ENCODE measurements at places on chromosomes 7 and 10.

GRCh38 chr10:112793202-112793921 is 156.7 kb upstream of the TCF7L2 start:
- DNase-seq = no peak

GRCh38 chr10:57579926-57580325 is 687.8 kb downstream of the IPMK start:
- DNase-seq = peak; percentile 10

DNA sequence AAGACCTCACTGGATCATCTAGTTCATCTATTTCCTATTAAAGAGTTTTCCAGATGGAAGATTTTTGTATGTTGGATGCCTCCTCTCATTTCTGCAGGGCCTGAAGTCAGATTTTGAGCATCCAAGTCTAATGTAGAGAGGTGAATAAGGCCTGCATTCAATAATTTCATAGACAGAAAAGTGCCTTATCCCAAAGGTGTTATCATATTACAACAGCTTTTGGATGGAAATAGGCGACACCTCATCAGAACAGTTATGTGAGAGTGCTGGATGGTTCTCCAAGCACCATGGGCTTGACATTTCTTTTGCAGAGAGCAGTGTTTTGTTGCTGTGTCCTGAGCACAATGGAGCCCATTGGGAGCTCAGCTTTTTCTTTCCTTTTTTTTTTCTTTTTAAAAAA is 162.4 kb upstream of the MEOX2 start:
- DNase-seq = no peak

- no peak for DNase-seq
Observed at GRCh38 chr7:37346761-37347160, 101.9 kb downstream of the ELMO1 start.

DNA sequence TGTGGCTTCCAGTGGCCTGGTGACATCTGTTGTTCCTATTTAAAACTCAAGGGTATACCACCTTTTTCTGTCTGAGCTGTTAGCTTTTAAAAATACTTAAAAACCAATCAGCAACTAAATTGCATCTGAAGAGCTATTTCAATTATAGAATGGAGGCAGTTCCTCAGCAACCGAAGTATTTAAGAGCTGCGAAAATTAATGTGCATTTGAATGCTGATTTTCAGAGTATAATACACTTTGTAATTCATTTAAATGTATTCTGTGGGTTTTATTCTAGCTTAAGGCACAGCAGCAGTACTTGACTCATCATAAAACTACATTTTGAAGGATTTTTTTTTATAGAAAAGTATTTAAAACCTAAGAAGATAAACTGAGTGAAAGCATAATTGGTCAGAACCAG is 404.9 kb upstream of the PRKCQ start:
- DNase-seq = no peak

DNA sequence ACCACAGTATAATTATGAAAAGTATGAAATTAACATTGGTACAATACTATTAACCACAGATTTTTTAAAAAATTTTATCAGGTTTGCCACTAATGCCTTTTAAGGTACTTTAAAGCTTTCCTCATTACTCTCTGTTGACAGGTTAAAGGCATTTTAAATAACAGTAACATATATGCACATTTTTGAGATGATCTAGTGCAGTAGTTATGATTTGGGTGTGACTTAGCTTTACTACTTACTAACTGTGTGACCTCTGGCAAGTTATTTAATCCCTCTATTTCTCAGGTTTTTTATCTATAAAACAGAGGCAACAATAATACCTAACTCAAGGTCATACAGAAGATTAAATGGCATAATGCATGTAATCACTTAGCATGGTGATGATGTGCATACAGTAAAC is 94.8 kb downstream of the NT5C2 start:
- DNase-seq = no peak

- DNase-seq = peak; percentile 57
Observed at GRCh38 chr10:71748671-71749191, 24.6 kb downstream of the VSIR start.

DNA sequence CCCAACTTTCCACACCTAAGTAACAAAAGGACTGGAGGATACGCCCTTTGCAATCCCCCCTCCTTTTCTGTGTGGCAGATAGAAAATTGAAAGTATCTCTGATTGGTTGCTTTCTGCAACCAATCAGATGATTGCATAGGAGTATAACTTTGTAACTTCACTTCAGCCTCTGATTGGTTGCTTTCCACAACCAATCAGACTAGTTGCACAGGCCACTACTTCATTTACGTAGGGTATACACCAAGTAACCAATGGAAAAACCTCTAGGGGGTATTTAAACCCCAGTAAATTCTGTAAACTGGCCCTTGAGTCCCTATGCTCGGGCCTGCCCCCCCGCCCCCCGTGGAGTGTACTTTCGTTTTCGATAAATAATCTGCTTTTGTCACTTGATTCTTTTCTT is 1080.4 kb downstream of the CNTNAP2 start:
- DNase-seq = no peak

DNA sequence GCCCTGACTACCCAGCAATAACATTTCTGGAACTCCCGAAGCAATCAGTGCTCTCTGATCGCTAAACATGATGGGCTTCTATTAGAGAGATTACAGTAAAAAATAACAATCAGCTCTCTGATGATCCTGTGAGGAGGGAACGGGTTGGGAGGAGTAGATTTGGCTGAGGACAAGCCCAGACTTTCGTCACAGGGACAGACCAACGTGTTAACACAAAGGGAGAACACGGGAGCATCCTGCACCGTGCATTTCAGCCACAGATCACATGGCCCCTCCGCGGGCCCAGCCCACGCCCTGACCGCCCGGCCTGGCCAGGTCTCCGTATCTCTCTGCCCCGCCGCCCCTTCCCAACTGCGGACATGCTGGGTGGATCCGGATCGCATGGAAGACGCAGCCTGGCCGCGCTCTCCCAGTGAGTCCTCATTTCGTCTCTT is 95.0 kb upstream of the AGBL3 start:
- DNase-seq = peak; percentile 16

GRCh38 chr10:49270565-49270964 is 28.4 kb upstream of the C10orf71 start:
- DNase-seq = no peak

- DNase-seq = peak; percentile 94
Observed at GRCh38 chr10:28494420-28494819, 38.5 kb upstream of the WAC start.

- no peak for DNase-seq
Observed at GRCh38 chr10:91046869-91047268, 126.0 kb upstream of the ANKRD1 start.

DNA sequence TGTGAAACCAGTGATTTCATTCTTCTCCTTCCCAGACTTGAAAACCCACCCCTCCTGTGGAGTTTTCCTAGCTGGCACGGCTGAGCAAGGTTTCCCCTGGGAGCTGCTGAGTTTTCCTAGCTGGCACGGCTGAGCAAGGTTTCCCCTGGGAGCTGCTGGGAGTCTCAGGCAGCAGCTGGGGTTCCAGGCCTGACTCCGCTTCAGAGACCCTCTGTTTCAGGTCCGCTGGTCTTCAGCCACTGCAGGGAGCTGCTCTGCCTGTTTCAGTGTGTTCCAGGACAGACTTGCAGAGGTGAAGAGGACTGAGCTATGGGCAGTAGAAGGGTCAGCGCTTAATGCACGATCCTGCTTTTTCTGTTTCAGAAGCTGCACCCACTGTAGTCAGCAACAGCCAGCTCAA is 104.9 kb downstream of the XRCC2 start:
- no peak for DNase-seq

GRCh38 chr7:64320547-64321513 is 7.1 kb downstream of the ZNF736 start:
- no peak for DNase-seq

GRCh38 chr7:142827951-142828500 is 26.9 kb upstream of the EPHB6 start:
- no peak for DNase-seq

DNA sequence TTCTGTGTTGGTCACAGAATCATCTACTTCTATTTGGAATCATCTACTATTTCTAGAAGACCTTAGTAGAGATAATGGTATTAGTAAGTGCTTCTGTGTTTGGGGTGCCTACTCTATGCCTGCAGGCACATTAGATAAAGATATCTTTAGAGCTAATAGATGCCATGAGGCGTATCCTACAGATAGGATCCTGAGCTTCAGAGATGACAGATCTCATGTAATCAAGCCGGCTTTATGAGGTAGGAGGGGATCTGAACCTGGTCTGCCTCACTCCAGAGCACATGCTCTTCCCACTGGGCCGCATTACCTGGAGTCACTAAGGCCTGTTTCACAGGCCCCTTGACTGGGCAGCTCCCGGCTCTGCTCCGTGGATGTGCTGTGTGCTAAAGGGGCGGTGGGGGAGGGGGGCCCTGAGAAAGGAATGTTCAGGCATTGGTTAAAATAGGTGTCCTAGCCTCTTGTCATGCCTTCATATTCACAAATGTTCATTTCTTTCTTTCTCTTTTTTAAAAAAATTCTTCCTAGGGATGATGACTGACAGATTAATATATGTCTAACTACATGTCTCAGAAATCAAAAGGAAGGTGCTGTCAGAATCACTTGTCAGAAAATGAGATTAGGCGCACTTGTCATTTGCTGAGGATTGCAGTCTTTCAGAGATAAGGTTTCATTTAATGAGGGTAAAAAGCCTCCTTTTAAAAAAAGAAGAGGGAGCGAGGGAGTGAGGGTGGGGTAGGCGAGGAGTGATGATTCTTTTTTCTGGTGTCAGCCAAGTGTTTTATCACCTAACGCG is 458.0 kb upstream of the GALNT17 start:
- no peak for DNase-seq

Data from erythroblast (primary cell).